KG1 (cell line): ENCODE measurements at places on chromosomes 12 and 14.
A peak's percentile ranks its signal among the peaks of the same experiment; 100 is the strongest.

- DNase-seq = no peak
These were observed 25.8 kb downstream of the TMEM120B start for GRCh38 chr12:121738340-121738858.

DNA sequence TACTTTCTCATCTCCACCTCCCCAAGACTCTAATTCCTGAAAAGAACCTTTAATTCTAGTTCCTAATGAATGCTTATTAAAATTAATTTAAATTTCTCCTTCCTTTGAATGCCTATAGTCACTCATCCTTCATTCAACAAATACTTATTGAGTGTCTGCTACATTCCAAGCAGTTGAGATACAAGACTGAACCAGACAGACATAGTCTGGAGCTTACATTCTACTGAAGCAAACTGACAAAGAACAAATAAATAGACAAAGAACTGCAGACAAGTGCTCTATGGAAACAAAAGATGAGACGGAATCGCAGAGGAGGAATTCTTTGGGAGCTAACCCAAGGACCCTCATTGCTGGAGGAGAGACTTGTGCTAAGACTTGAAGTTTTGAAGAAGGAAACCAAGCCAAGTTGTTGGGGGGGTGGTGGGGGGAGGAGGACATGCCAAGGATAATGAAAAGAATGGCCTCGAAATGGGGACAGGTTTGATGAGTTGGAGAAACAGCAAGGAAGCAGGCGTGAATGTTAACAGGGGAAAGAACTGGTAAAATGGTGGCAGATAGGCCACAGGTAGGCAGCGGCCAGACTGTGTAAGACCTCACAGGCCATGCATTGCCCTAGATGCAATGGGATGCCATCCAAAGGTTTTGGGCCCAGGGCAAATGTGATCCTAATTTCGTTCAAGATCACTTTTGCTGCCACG is 9.7 kb upstream of the TDG start:
- DNase-seq = no peak

- DNase-seq = no peak
These were observed 90.2 kb downstream of the ACTN1 start for GRCh38 chr14:68888883-68889282.

DNA sequence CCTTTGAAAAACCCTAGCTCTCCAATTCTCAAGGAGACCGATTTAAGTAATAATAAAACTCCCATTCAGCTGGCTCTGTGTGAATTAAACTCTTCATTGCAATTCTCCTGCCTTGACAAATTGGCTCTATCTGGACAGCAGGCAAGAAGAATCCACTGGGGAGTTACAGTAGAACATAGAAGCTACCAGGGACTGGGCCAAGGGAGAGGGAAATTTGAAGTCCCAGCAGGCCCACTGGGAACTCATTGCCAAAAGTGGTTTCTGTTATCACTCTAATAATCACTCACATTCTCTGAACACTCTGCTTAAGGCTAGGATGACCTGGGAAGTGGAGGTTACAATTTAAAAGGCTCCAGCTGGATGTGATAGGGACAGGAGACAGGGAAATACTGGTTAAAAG is 384.5 kb upstream of the CCDC196 start:
- no peak for DNase-seq

GRCh38 chr12:120628919-120629318 is 11.5 kb upstream of the CABP1 start:
- DNase-seq = no peak

- DNase-seq = peak; percentile 13
These were observed 597 bp downstream of the SOAT2 start for GRCh38 chr12:53103860-53104305.

GRCh38 chr14:22122227-22122818 is 448.7 kb upstream of the OR4E1 start:
- no peak for DNase-seq

GRCh38 chr14:48140804-48141203 is 465.4 kb upstream of the MDGA2 start:
- DNase-seq = no peak

DNA sequence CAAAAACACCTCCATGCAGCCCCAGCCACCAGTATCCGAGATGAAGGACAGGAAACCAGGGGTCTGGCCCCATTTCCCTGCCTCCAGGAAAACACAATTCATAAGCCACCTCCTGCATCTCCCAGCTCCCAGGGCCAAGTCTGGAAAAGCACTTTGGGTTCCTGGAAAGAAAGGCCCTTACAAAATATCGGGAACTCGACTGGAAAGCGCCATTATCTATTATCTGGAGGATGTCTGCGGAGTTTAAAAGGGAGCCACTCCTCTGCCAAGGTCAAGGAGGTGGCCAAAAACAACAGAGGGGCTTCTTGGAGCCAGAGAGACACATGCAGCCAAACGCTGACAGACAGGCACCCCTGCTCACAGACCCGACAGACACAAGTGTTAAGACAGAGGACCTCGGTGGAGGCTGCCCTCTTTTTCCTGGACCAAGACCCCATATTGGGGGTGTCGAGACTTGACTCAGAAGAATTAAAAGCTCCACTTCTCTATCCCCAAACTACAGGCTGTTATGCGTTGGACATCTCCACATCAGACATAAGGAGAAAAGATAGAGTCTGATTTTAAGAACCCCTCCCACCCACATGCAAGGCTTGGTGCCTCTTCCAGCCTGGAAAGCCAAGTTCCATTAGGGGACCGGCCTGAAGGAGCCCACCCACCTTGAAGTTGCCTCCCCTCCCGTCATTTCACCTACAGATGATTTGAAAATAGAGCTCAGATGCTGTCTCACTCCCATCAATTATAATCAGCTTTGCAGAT is 9.6 kb downstream of the ACTN1 start:
- no peak for DNase-seq

GRCh38 chr12:50545786-50546185 is 41.0 kb downstream of the DIP2B start:
- DNase-seq = no peak
